CD4-positive, alpha-beta T cell treated with Interferon alpha-2 for 1 hour (primary cell): ENCODE measurements at places on chromosomes 6 and 20.

- DNase-seq = no peak
Observed at GRCh38 chr6:14360565-14360964, 243.0 kb downstream of the CD83 start.

DNA sequence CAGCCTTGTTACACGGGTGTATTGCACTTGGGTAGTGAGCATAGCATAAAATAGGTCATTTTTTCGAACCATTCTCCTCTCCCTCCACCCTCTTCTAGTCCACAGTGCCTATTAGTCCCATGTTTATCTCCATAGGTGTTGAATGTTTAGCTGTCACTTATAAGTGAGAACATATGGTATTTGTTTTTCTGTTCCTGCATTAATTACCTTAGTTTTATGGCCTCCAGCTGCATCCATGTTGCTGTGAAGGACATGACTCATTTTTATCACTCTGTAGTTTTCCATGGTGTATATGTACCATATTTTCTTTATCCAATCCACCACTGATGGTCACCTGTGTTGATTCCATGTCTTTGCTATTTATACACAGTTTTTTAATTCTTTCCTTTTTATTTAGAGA is 889.5 kb downstream of the EYS start:
- DNase-seq = no peak

GRCh38 chr6:10908228-10908627 is 21.4 kb downstream of the SYCP2L start:
- DNase-seq = no peak

GRCh38 chr6:142642651-142643050 is 302.3 kb downstream of the HIVEP2 start:
- DNase-seq = no peak

DNA sequence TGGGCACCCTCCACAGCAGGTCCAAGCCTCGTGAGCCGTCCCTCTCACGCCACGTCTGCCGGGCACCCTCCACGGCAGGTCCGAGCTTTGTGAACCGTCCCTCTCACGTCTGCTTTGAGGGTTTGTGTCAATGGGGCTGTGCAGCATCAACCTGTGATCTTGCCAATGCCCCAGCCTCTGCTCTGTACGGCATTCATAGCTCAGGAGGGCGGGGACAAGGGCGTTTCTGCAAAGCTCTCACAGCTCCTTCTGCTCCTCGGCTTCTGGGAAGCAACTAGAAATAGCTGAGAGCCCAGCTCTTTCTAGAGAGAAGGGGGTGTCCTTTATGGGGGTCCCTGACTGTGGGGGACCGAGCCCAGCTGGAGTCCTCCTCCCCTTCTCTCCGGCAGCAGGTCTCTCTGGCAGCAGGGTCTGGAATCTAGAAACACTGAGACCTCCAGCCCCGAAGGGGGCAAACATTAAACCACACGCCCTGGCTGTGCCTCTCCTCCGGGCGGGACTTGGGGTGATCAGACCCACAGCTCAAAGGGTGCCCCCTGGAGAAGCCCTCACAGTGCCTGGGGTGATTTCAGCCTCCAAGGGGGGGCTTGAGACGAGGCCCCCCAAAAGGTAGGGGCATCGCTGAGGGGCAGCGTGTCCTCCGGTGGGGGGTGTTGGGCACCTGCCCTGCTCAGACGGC is 41.2 kb upstream of the CHRNA4 start:
- DNase-seq = no peak

GRCh38 chr6:33846226-33846625 is 42.4 kb upstream of the MLN start:
- DNase-seq = no peak

GRCh38 chr6:87636315-87636714 is 46.4 kb downstream of the ORC3 start:
- DNase-seq = no peak

- no peak for DNase-seq
Observed at GRCh38 chr6:73169111-73169510, 56.2 kb downstream of the KHDC1L start.

- DNase-seq = no peak
Observed at GRCh38 chr6:56475736-56476457, 166.8 kb downstream of the DST start.

DNA sequence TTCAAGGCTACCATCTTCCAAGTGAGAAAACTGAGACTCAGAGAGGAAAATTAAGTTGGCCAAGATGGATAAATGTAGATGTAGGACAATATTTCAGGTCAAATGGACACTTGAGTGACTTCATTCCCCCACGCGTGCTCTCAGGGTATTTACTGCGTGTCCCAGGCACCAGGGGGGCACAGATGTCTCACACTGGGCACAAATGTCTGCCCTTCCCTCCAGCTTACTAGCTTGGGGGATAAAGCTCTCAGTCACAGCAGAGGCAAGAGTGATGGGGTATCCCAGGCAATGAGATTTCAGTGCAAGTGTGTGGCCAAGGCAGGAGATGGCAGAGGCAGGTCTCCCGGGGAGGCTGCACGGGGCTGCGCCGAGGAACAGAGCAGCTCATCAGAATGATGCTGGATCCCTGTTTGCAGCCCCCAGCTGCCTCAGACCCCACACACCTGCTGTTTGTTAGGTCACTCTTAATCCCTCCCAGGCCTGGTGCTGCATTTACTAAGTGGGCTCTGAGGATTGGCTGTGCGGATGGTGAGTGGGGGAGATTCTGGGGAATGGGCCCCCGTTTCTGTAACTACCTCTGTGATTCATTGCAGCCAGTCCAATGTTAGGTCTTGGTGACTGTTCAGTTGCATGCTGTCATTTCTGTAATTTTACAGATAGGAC is 44.1 kb downstream of the PTK7 start:
- DNase-seq = no peak

- DNase-seq = no peak
Observed at GRCh38 chr20:51507216-51508036, 35.1 kb downstream of the NFATC2 start.

DNA sequence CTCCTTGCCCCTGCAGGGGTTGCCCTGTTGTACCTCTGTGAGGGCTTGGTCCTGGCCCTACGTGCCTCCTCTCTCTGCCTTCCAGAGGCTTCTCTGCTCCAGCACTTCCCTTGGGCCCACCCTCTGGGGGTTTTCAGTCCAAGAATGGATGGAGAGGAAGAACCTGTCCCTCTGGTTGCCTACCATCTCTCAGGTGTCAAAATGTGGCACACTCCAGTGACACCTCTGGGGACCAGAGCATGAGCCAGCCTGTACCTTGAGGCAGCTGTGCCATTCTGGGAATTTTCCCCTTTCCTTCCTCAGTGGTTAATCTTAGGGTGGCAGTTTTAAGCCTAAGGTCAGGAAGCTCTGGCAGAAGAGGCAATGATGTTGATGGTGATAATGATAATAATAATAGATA is 115.2 kb upstream of the ARMC2 start:
- no peak for DNase-seq

DNA sequence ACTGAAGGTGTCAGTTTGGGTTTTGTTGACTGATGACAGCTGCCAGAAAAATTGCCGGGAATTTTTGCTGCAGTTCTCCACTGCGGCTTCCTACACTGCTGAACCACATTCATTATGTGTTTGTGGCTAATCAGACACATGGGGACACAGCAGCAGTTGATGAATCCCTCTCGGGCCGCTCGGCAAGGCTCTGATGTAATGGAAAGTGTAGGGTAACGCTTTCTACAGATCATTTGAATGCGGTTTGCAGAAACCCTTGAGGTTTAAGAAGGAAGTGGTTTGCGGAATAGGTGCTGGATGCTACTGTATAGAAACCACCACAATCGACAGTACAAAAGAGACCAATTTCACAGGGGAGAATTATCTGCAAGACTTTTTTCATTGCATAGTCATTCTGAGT is 138.7 kb upstream of the SASH1 start:
- peak; percentile 19 for DNase-seq

GRCh38 chr6:106379951-106380350 is 19.4 kb downstream of the CRYBG1 start:
- DNase-seq = no peak

DNA sequence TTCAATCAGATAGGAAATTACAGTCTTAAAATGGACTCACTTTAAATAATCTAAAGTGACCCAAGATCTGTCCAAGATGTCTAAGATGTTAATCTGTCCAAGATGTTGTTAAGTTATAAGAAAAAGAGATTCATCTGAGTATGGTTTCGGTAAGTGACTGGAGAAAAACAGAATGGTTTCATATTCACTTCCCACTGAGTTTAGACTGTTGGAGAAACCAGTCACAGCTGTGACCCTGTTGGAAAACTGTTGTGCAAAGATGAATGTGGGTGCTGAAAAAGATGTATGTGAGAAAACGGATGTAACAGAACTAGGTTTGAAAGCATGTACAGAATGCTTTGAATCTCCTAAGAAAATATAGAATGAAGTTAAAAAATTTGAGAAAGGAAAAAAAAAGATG is 325.9 kb downstream of the COL12A1 start:
- DNase-seq = no peak

- no peak for DNase-seq
Observed at GRCh38 chr20:32231245-32231644, 23.6 kb downstream of the POFUT1 start.

GRCh38 chr20:10432079-10432478 is 1.9 kb downstream of the MKKS start:
- DNase-seq = no peak

- no peak for DNase-seq
Observed at GRCh38 chr20:55830121-55830827, 175.0 kb downstream of the CBLN4 start.

- no peak for DNase-seq
Observed at GRCh38 chr20:63325021-63325471, 32.1 kb downstream of the COL20A1 start.

DNA sequence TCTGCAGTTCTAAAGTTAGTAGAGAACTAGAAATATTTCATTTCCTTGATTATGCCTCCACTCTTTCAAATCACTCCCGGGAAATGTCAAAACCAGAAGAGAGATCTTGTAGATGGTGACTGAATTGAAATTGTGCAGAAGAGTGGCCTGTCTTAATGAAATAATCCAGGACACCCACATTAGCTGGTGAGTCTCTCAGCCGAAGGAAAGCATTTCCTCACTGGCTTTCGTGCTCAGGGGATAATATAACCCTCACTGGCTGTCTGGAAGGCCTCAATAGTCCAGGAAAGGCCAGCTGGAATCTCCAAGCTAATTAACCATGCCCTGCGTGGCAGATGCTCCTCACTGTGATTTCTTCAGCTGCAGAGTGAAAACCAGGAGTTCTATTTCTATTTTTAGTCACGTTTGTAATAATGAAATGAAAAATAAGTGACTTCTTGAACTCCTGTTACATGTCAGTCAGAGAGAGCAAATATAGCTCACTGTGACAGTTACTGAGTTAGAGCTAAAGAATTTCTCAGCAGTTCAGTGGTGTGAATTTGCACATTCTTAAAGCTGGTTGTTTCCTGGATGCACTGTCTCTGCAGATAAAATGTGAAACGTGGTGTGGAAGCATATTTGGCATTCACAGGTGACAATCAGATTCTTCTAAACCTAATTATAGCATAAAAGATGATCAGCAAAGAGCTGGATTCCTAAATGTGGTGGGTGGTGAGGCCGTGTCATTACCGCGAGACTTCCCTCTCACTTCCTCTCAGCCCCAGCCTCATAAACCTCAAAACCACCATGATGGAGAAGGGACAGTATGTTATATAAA is 211.7 kb downstream of the LMBRD1 start:
- DNase-seq = peak; percentile 1

DNA sequence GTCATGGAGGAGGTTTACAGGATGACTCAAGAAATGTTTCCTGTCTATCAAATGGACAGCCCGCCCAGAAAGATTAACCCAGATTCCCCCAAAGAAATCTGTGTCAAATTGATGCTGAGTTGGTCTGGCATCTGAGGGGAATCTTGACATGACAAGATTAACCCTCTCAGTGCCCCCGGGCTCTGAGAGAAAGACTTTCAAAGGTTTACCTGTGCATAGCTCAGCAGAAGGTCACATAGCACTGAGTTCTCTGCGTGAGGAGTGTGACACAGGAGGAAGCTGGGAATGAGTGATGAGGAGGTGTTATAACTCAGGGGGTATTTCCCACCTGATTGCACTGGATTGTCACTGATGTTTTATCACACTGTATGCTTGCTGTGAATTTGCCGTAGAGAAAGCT is 601.2 kb downstream of the DHX35 start:
- no peak for DNase-seq
